ENCODE measurements at places on chromosomes 16 and 17.

DNA sequence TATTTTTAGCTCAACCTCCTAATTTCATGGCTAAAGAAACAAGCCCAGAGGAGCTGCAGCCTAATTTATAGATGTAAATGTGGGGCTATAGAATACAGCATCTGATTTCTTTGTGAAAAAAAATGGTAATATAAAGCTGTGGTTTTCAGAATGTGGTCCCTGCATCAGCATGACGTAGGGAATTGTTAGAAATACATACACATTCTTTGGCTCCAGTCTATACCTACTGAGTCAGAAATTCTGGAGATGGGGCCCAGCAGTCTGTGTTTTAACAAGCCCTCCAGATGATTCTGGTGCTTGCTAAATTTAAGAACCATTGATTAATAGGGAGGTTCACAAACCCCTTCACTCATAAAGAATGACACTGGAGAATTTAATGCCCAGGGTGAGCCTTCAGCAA is 18.1 kb upstream of the MYH8 start:
- DNase-seq: no peak

- no peak for DNase-seq
These were observed 74.1 kb upstream of the IRX6 start for GRCh38 chr16:55249936-55250335.

DNA sequence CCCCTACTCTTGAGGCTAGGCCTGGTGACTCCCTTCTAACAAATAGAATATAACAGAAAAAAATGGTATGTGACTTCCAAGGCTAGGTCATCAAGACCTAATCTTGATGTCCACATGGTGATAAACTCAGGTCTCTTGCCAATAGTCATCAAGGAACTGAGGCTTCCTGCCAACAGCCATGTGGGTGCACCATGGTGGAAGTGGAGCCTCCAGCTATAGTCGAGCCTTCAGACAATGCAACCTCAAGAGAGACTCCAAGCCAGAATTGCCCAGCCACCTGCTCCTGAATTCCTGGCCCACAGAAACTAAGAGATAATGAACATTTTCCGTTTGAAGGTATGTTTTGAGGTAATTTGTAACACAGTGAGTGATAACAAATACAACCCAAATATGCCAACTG is 55.9 kb upstream of the SREBF1 start:
- no peak for DNase-seq

- DNase-seq: no peak
These were observed 106.5 kb downstream of the ABCC6 start for GRCh38 chr16:16116841-16117240.

- DNase-seq: no peak
These were observed 267.8 kb downstream of the FOXL1 start for GRCh38 chr16:86846136-86846535.

DNA sequence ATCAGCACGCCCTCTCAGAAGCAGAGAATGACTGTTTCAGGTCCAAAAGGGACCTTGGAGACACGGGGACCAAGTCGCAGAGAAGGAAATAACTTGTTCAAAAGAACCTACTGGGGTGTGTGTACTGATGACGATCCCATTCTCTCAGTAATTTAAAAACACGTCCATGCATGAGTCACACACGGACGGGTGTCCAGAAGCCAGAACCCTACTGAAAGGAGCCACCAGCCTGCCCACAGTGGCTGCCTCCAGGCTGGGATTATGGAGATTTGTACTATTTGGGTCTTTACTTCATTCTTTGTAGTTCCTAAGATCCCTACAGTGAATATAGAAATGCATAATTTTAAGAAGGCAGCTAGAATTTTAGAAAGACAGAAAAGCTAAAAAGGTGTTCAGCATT is 27.8 kb downstream of the TMEM204 start:
- no peak for DNase-seq

All from iPS DF 6.9 (cell line).